ENCODE measurements at places on chromosomes 7 and 10.

DNA sequence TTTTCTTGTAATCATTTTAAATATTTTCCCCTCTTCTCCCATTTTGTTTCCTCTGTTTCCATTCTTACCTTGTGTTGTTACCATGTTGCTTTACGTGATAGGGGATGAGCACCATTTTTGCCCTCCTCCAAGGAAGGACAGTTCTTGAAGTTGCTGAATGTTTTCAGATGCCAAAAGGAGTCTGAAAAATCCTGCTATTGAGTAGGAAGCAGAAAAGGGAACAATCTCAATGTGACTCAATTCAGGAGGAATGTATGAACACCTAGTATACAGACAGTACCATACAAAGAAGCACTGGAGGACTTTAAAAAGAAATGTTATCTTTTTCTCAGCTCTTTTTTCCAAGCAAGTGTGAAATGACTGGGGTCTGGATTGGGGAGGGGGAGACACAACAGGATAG is 5.1 kb upstream of the NAMPT start:
- DNase-seq: no peak

DNA sequence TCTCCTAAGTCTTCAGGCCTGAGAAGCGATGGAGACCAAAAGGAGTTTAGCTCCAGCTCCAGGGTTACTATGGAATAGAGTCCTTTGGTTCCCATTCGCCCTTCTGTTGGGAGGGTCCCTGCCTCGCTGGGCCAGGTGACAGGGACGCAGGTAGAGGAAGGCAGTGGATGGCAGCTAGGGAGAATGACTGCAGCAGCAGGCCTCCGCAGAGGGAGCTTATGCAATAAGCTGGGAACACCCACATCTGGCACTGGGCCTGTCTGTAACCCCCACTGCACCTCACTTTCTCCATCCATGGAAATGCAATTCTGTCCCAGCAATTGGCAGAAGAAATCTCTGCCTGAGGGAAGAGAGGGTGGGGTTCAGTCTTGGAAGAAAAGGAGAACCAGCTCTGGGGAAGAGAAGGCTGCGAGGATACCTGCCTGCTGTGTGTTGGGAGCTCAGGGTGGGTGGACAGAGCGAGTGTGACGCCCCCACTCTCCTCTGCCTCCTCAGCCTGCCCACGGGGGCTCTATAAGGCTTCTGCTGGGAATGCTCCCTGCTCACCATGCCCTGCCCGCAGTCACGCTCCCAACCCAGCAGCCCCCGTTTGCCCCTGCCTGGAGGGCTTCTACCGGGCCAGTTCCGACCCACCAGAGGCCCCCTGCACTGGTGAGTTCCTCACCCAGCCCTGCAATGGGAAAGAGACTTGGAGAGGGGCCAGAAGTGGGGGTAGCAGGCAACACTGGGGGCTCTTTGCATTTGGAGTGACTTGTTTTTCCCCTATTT is 10.3 kb downstream of the EPHB6 start:
- DNase-seq: no peak

- DNase-seq: no peak
Observed at GRCh38 chr10:3090914-3091787, 23.8 kb downstream of the PFKP start.

- DNase-seq: no peak
Observed at GRCh38 chr7:142827951-142828500, 26.9 kb upstream of the EPHB6 start.

GRCh38 chr10:77279207-77279606 is 358.4 kb downstream of the KCNMA1 start:
- DNase-seq: no peak

GRCh38 chr10:97596101-97597082 is 6.9 kb downstream of the C10orf62 start:
- no peak for DNase-seq

DNA sequence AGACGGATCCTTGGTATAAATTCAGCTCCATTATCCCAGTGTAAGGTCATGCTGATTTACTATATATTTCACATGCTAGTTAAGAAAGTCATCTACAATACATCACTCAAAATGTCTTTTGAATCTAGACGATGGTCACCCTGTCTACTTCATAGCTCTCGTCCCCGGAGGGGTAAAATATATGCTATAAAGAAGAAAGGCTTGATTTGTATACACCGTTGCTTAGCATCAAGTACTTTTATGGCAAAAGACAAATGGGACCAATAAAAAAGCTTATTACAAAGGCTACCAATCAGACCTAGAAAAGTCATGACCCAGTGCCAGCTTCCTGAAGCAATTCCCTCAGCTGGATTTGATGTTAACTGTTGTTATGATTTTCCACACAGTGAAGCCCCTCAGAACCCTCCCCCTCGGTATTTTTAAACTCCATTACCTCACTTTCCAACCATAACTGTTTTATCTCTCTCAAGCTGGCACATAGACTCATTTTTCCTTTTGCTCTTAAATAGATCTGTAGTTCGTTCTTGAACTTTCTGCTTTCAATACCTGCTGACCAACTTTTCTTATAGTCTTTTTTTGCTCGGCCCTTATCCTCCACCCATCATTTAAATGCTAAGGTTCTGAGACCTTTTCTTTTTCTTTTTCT is 104.9 kb downstream of the DOCK4 start:
- DNase-seq: no peak

- DNase-seq: no peak
Observed at GRCh38 chr7:67847092-67847787, 850.6 kb downstream of the TYW1 start.

GRCh38 chr10:99832439-99832838 is 50.0 kb downstream of the ABCC2 start:
- no peak for DNase-seq

- DNase-seq: no peak
Observed at GRCh38 chr10:129385600-129385999, 81.4 kb upstream of the MGMT start.

Data from stimulated activated CD4-positive, alpha-beta T cell treated with anti-CD3 and anti-CD28 coated beads, Interleukin-1b, Interleukin-23, amount 100 ng/mL, for 1 hour (primary cell).